Ecto neural progenitor cell (in vitro differentiated cells): ENCODE measurements at places on chromosomes 7 and 10.

DNA sequence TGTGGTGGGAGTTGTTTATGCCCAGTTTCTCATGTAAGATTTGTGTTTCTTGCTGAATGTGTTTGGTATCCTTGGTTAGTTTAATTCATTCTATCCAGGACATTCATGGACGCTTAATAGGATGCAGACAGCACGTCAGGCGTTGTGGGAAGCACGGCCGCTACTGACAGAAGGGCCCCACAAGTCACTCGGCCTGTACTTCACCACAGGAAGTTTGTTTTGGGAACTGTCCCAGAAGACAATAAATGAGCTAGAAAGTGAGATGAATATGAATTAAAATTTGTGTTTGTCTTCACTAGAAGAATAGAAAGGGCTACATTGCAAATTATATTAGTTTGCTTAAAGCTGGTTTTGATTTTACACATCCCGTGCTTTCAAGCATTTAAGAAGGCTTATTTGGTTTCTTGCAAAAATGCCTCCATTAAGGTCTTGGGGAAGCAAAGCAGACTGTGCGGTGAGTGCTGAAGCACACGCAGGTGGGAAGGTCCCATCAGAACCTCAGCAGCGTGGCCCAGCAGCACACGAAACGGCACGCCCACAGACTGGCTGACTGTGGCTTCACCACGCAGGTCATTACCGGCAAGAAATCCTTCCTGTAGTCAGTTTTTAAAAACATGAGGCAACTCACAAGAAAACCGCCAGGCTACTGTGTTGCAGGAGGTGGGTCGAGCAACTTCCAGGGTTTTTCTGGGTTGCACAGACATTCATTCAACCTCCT, 74.1 kb downstream of the VIPR2 start:
- no peak for DNase-seq

DNA sequence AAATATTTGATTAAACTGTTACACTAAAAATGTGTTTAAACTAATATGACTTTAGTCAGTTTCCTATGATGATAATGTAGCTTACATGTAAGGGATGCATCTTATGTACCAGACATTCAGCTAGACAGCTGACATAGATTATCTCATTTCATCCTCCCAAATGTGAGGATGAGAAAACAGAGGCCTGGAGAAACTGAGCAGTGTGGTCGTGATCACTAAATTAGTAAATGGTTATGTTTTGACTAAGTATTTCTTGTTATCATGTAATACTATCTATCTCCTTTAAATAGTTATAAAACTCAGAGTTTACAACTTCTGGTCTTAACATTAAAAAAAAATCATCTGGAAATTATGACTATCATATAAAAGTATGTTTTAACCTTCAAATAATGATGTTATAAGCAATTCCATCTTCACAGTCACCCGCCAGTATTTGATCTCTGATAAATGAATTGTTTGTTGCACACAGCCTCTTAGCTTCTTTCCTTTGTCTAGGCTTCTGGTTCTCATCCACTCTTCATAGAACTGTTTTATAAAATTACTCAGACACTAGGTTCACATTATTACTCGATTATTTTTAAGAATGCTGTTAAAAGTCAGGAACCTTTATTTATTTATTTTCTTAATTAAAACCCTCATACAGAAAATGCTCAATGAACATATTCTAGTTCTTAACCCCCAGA, 33.6 kb upstream of the HDAC9 start:
- DNase-seq = no peak

GRCh38 chr10:26528048-26528447, 89.9 kb downstream of the APBB1IP start:
- DNase-seq = peak; percentile 15

DNA sequence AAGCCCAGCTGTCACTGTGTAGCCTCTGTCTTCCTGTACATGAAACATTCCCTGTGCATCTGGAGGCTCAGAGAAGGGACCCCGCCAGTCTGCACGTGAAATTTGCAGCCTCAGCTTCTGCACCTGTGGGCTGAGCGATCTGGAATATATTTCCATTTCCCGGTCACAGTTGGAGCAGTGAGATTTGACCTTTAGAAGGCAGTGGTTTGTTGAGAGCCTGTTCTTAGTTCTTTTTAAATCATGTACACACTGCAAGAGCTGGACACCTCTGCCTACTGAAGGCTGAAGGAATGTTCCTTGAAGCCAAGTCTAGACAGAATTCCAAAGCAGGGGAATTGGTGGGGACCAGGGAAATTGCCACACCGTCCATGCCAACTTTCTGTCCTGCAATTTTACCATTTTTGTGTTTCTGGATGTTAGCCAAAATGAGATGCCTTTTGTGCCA, 706.6 kb downstream of the INHBA start:
- no peak for DNase-seq

DNA sequence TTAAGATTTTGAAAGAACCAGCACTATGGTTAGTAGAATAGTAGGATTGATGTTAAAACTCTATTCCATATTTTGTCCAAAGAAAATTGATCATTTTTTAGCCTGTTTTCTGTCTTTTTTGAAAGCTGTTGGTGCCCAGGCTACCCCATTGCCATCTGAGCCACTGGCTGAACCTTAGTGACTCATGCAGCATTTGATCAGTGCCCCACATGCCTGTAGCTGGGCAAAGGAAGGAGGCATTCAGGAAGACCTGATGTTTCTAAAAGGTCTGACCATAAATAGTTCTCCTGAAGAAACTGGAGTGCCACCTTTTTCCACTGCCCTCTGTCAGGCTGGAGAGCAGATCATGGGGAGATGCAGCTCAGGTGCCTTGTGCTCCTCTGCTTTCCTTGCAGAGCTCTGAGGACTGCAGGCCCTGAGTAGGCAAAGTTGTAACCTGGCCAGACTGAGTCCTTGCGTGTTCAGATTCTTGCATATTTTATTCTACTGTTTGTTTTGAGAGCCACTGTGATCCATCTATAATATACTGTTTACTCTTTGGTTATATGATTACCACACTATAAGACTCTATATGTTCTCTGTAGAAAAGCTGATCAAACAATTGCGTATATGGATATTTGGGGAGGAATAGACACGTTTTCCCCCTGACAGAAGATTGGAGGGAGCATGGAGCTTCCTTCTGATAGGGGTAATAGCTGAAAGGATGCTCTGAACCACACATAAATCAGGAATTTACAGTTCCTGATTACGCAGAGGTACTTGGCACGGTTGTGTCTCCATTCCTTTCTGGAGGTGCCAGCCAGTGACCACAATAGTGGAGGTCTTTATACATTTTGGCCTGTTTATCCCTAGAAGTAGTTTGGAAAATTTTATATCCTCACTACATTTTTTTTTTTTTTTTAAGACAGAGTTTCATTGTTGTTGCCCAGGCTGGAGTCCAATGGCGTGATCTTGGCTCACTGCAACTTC, 48.9 kb upstream of the GJD4 start:
- no peak for DNase-seq

DNA sequence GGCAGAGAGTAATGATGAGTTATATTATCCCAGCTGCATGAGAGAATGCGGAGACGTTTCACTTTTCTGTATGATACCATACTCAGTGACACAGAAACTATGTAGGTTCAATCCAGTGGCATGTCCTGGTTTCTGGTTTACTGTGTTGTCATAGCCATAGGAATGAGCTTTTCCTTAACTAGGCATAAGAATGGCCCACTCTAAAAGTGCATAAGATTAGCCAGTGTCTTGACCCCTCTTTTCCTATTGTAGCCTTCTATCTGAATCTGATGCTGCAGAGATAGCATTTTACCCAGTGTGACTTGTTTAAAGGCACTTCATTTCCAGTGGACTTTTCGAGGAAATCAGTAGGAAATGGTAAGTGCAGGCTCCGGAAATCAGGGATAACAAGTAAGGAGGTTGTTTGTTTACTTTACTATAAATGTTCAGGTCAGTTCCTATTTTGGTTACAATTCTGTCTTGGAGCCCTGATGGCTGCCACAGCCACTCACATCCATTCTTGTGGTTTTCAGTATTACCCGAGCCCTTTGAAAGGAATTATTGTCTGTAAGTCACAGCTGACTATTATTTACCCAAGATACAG, 70.5 kb downstream of the SEMA3A start:
- no peak for DNase-seq

DNA sequence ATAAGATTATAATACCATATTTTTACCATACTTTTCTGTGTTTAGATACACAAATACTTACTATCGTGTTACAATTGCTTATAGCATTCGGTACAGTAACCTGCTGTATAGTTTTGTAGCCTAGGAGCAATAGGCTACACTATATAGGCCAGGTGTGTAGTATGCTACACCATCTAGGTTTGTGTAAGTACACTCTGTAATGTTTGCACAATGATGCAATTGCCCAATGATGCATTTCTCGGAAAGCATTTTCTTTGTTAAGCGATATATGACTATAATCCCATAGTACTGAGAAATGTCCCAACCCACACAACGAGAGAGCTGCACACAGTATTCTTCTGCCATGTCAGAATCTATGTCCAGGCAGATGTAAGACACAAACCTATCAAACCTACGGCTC, 160.0 kb downstream of the NEBL start:
- DNase-seq = no peak

DNA sequence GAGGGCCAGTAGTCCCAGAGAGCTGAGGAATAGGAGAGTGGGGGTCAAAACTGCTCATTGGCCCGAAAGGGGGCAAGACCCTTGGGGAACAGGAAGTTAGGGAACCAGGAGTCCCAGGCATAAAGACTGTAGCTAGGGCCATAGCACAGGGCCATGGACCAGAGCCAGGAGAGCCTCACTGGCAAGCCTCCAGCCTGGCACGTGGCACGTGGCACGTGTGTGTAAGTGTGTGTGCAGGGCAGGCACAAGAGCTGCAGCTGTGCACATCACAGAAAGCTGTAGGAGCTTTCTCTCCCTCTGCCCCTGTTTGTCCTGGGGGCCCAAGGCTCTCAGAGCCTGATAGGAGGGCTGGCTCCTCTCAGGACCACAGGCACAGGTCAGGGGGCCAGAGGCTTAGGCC, 47.8 kb upstream of the SLF2 start:
- no peak for DNase-seq

GRCh38 chr7:118877187-118877586, 652.7 kb downstream of the ANKRD7 start:
- no peak for DNase-seq

DNA sequence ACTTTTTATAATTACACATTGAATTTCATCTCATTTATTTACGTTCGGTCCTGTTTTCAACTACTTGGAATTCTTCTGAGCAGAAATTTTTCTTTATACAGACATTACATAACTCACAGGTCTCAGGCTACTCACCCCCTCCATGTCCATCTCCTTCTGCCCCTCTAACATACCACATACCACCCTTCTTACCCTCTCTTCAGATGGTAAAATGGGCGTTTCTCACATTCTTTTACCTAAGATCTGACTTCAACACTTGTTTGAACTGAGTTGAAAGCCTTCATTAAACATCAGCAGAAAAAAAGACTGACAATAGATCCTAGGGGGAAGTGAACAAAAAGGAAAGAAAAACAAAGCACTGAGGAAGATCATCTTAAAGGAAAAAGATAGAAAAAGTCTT, 309.7 kb downstream of the CTNNA3 start:
- DNase-seq = no peak
